ENCODE measurements at places on chromosomes 5 and 9. TPM values are rescaled to one million over a fixed set of nuclear protein-coding genes. Genes with fewer than 3 reads are reported as not detected.

Gene ADAMTS16
- not detected for total RNA-seq

Gene DMRTA1
- not detected for total RNA-seq

GRCh38 chr5:115402092-115402491 is 105.6 kb upstream of the CCDC112 start:
- peaks cover 2% of the 10 kb centered on the region for H3K27me3 ChIP-seq
- H3K36me3 ChIP-seq, result no peaks in the 10 kb centered on the region
- no peaks in the 10 kb centered on the region for H3K4me1 ChIP-seq
- H3K4me3 ChIP-seq, result no peak overlapping the region
- DNase-seq, result no peak

GRCh38 chr5:120327180-120327579 is 136.9 kb upstream of the PRR16 start:
- DNase-seq, result no peak
- H3K4me1 ChIP-seq, result no peaks in the 10 kb centered on the region
- no peak overlapping the region for H3K27ac ChIP-seq
- H3K36me3 ChIP-seq, result no peaks in the 10 kb centered on the region

GRCh38 chr9:130240410-130241197 is 25.0 kb upstream of the HMCN2 start:
- H3K27me3 ChIP-seq, result peaks cover 2% of the 10 kb centered on the region
- H3K36me3 ChIP-seq, result no peaks in the 10 kb centered on the region
- H3K4me3 ChIP-seq, result no peak overlapping the region
- DNase-seq, result no peak

- peaks cover 7% of the 10 kb centered on the region for H3K4me1 ChIP-seq
- peaks cover 42% of the 10 kb centered on the region for H3K27me3 ChIP-seq
- H3K4me3 ChIP-seq, result peak within 1 kb of the TSS; percentile 83
- peak within 1 kb of the TSS; percentile 15 for H3K27ac ChIP-seq
- no peaks in the 10 kb centered on the region for H3K36me3 ChIP-seq
Measured at GRCh38 chr9:69671879-69672595, at the start of gene APBA1. TSS of gene APBA1 (minus strand) at chr9:69672371.

DNA sequence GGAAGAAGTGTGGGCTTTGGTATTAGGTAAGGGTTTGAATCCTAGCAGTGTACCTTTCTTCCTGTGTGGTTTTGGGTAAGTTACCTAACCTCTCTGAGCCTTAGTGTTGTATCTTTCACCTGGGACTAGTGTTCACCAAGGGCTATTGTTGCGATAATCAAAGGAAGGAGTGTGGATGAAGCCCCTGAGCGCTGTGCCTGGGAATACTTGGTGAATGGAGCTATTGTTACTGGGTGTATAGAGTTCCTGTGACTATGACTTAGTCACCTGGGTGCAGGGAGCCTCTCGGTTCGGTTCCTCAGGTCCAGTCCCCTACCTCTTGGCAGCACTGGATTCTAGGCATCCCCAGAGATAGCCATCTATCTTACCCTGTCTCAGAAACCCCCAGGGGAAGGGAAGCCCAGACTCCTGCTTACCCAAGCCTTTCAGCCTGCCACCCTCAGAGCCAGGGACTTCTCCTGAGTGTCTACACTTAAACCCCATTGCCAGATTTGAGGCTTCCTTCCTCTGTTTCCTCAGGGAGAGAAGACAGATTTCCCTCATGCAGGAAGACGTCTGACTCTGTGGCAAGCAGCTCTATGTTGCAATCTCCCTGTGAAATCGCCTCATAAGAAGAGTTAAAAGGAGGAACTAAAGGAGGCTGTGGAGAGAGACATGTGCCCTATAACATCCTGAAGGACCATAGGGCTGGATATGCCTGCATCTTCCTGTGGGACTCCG is 181.0 kb upstream of the PITX1 start:
- H3K36me3 ChIP-seq, result no peaks in the 10 kb centered on the region
- no peak overlapping the region for H3K27ac ChIP-seq
- no peaks in the 10 kb centered on the region for H3K4me1 ChIP-seq
- H3K4me3 ChIP-seq, result no peak overlapping the region
- DNase-seq, result no peak

GRCh38 chr5:134226441-134227192 is 744 bp upstream of the PPP2CA start:
- peak overlapping the region; percentile 94 for H3K4me3 ChIP-seq
- H3K27ac ChIP-seq, result peak overlapping the region; percentile 97
- no peak for DNase-seq
- no peaks in the 10 kb centered on the region for H3K27me3 ChIP-seq

DNA sequence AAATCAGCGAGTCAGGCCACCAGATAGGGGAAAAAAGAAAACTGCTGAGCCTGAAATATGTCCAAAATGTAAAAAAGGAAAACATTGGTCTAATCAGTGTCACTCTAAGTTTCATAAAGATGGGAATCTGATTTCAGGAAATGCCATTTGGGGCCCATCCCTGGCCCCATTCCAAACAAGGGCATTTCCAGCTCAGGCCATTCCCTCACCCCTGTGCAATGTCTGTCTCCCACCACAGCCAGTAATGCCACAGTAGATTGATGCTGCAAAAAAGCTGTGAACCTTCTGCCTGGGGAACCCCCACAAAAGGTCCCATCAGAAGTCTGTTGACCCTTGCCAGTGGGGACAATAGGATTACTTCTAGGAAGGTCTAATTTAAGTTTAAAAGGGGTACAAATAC is 199.6 kb downstream of the YTHDC2 start:
- H3K4me3 ChIP-seq, result no peak overlapping the region
- H3K27me3 ChIP-seq, result no peaks in the 10 kb centered on the region
- DNase-seq, result no peak
- H3K36me3 ChIP-seq, result no peaks in the 10 kb centered on the region
- H3K4me1 ChIP-seq, result no peaks in the 10 kb centered on the region

Gene EIF4E1B
- not detected for total RNA-seq

Gene CDKN2A
- total RNA-seq, result 5.4 TPM

DNA sequence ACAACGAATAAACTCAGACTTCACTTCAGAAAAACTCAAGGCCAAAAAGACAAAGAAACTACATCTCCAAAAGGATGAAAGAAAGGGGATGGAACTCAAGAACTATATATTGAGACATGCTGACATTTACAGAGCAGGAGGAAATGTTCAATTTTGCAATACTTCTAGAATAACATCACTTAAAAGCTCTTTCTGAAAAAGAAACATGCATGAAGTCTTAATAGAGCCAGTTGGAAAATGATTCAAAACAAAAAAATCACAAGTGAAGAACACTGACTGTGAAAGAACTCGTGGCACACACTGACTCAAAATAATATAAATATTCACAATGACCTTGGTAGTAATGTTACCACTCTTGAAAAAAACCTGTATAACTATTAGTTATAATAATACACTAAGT is 267.8 kb upstream of the NREP start:
- no peaks in the 10 kb centered on the region for H3K4me1 ChIP-seq
- peaks cover 1% of the 10 kb centered on the region for H3K27me3 ChIP-seq
- no peaks in the 10 kb centered on the region for H3K36me3 ChIP-seq
- H3K27ac ChIP-seq, result no peak overlapping the region
- DNase-seq, result no peak

- DNase-seq, result no peak
- no peaks in the 10 kb centered on the region for H3K4me1 ChIP-seq
- H3K36me3 ChIP-seq, result no peaks in the 10 kb centered on the region
- no peak overlapping the region for H3K4me3 ChIP-seq
- H3K27ac ChIP-seq, result no peak overlapping the region
- no peaks in the 10 kb centered on the region for H3K27me3 ChIP-seq
Measured at GRCh38 chr5:115388240-115388639, 91.8 kb upstream of the CCDC112 start.

- peak overlapping the region; percentile 52 for H3K4me3 ChIP-seq
- DNase-seq, result no peak
- peaks cover 54% of the 10 kb centered on the region for H3K27me3 ChIP-seq
- no peak overlapping the region for H3K27ac ChIP-seq
- H3K4me1 ChIP-seq, result peaks cover 25% of the 10 kb centered on the region
Measured at GRCh38 chr9:106864373-106865143, 1.6 kb downstream of the ZNF462 start.

Gene APBA1
- total RNA-seq, result 2.4 TPM

Gene HNRNPAB
- 459 TPM for total RNA-seq

Gene PKD2L2
- not detected for total RNA-seq

Gene GDNF
- total RNA-seq, result 0.36 TPM

- no peaks in the 10 kb centered on the region for H3K4me1 ChIP-seq
- no peak overlapping the region for H3K27ac ChIP-seq
- peaks cover 15% of the 10 kb centered on the region for H3K27me3 ChIP-seq
- no peaks in the 10 kb centered on the region for H3K36me3 ChIP-seq
- no peak for DNase-seq
Measured at GRCh38 chr5:78640662-78641474, 7.7 kb downstream of the LHFPL2 start.

DNA sequence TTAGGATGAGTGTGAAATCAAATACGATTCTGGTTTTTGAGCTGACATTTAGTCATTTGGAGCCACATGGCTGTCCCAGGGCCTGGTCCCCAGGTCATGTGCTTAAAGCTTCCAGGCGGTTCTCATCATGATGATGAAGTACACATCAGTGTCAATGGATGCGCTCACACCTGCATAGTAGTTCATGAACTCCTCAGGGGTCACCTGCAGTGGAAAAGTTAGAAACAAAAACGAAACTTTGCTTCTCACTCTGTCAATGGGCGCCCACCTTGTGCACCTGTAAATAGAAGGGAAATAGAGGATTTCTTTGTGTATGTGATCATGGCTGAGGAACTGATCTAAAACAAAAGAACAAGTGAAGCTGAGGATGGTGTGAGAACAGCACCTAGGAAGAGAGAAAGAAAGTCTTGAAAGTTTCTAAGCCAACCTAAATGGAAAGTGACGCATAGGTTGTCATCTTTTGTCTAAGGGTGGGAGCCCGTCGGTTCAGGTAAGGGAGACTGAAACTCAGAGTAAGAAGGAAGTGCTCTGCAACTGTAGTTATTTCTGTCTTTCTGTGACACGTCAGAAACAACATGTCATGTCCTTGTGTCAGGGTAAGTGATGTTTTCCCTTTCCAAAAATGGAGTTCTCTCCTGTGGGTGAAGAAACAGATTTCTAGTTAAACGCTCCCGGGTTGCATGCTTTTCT is 33.8 kb downstream of the CAPSL start:
- H3K4me3 ChIP-seq, result peak overlapping the region; percentile 21
- H3K27me3 ChIP-seq, result peaks cover 5% of the 10 kb centered on the region
- peak overlapping the region; percentile 87 for H3K27ac ChIP-seq

- peaks cover 4% of the 10 kb centered on the region for H3K27me3 ChIP-seq
- H3K27ac ChIP-seq, result no peak overlapping the region
- peaks cover 4% of the 10 kb centered on the region for H3K4me1 ChIP-seq
- no peak overlapping the region for H3K4me3 ChIP-seq
- H3K36me3 ChIP-seq, result no peaks in the 10 kb centered on the region
Measured at GRCh38 chr5:171363846-171364245, 23.8 kb upstream of the NPM1 start.

Gene REEP5
- total RNA-seq, result 77.5 TPM

Gene DMGDH
- not detected for total RNA-seq

GRCh38 chr9:27247756-27248155 is 49.2 kb downstream of the EQTN start:
- no peak overlapping the region for H3K27ac ChIP-seq
- no peak overlapping the region for H3K4me3 ChIP-seq
- no peaks in the 10 kb centered on the region for H3K36me3 ChIP-seq
- DNase-seq, result no peak
- peaks cover 2% of the 10 kb centered on the region for H3K27me3 ChIP-seq

Gene SLC1A3
- total RNA-seq, result not detected

- H3K36me3 ChIP-seq, result no peaks in the 10 kb centered on the region
- no peak overlapping the region for H3K27ac ChIP-seq
- no peak for DNase-seq
- H3K4me1 ChIP-seq, result no peaks in the 10 kb centered on the region
Measured at GRCh38 chr5:9878206-9878605, 248.1 kb upstream of the TAS2R1 start.

Data from activated T-helper 1 cell treated with anti-CD3 and anti-CD28 coated beads, Interleukin-12 subunit alpha, Interleukin-12 subunit beta, Interleukin-2, Interleukin-4 antibody, amounts not matched to agents 30 ng/mL and 10 ng/mL and 1 ng/mL, durations not matched to agents 14 hours and 24 hours and 36 hours (primary cell).